ENCODE measurements at places on chromosomes 2 and 18.

GRCh38 chr18:31572368-31572767 lies 19.3 kb upstream of the TTR start:
- DNase-seq = no peak

- DNase-seq = no peak
Observed at GRCh38 chr2:142299021-142299420, 168.2 kb upstream of the LRP1B start.

GRCh38 chr2:141513853-141514252 lies 617.0 kb downstream of the LRP1B start:
- DNase-seq = no peak

GRCh38 chr2:165277295-165277694 lies 38.1 kb downstream of the SCN2A start:
- DNase-seq = no peak

GRCh38 chr18:78192054-78192453 lies 787.6 kb upstream of the SALL3 start:
- DNase-seq = peak; percentile 44

- DNase-seq = no peak
Observed at GRCh38 chr2:168552450-168552856, 96.4 kb downstream of the CERS6 start.

GRCh38 chr2:69985216-69985615 lies 23.8 kb upstream of the ASPRV1 start:
- no peak for DNase-seq

DNA sequence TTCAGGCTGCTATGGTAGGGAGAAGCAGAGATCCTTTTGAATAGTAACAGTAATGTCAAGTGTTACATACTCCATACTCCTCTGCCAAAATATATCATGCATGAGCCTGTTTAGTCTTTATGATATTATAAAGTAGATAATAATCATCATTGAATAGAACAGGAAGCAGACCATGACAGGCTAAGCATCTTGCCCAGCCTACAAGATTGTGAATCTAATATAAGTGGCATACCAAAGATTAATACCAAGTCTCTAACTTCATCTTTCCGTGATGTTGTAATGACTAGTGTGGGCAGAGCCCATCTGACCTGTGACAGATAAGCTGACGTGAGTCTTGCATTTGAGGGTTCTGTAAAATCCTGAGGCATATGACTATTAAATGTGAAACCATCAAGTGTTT lies 13.1 kb downstream of the NDUFB3 start:
- no peak for DNase-seq

DNA sequence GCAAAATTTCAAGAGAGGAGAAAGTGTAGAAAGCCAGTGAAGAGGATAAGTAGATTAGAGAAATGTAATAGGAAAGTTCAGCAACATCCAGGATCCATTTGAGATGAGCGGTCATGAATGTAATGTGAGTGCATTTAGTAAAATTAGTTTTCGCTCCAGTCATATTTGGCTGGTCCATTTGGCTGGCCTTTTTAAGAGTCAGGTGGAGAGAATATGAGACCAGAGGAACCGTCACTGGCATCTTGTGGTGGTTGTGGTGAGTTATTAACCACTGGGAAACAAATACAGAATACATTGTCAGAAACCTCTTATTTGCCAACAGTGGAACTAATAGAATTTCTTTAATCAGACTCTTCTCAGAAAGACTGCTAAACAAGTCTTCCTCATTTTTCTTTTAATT lies 1064.3 kb upstream of the CDH2 start:
- no peak for DNase-seq

Measured in right lobe of liver (tissue), 6 donors.